ENCODE measurements at places on chromosomes 1 and 21.
A peak's percentile ranks its signal among the peaks of the same experiment; 100 is the strongest.

DNA sequence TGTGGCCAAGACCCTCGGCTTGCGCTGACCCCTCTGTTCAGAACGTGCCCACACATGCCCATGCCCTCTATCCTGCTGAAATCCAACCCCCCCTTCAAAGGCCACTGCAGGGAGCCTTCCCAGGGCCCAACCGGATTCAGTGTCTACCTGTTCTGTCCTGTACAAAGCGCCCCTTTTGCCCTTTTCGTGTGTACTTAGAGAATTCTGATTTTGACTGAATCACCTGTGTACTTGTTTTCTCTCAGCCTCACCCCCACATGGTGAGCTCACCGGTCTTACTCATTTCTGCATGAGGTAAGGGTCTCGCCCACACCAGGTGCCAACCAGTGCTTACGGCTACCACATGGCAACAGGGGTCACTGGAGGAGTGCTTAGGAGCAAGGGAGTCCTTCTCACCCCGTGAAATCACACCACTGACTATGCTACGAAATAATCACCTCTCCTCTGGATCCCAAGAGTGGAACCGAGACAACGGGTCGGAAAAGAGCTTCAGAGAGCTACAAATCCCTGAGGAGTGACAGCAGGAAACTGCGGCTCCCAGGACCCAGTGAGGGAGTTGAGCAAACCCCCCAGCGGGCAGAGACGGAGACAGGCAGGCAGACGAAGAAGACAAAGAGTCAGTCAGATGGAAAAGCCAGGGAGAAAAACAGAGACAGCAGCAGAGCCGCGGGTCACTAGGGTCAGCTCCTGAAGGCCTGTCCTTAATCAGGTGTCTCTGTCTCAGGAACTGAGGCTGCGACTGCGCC, 2.1 kb upstream of the S100A2 start:
- DNase-seq, result peak; percentile 57

GRCh38 chr1:22343456-22344328, 108.0 kb upstream of the ZBTB40 start:
- no peak for DNase-seq

GRCh38 chr1:94036730-94037129, 84.2 kb downstream of the ABCA4 start:
- DNase-seq, result no peak

DNA sequence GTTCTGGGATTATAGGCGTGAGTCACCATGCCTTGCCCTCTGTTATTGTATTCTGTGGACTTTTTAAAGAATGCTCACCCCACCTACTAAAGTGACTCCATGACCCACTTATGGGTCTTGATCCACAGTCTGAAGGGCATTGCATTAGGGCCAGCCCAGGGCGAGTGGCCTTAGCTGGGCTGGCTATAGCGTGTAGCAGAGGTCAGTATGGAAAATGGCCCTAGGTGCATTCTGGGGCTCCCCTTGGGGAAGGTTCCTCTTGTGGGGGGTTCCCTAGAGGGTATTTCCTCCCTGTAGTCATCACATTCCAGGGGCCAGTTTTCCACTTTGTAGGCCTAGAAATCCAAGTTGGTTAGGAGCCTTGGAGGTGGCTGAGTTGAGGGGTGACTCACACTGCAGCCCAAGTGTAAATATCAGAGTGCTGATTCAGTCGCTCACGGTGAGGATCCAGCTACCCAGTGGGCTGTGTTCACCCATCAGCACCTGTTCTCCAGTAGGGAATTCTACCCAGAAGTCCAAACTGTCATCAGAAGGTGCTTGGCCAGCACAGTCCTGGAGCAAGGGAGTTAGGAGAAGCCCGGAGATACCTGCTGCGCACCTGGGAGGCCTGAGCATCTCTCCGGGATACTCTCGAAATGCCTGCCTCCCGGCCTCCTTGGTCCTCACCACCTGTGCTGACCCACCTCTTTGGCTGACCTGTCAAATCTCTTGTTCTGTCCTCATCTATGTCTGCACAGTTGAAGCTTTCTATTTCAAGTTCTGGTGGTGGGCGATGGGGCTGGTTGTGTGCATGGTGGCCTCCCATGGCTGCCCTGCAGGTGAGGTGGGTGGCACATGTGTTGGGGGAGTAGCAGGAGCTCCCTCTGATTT, 52.2 kb downstream of the NENF start:
- DNase-seq, result no peak

DNA sequence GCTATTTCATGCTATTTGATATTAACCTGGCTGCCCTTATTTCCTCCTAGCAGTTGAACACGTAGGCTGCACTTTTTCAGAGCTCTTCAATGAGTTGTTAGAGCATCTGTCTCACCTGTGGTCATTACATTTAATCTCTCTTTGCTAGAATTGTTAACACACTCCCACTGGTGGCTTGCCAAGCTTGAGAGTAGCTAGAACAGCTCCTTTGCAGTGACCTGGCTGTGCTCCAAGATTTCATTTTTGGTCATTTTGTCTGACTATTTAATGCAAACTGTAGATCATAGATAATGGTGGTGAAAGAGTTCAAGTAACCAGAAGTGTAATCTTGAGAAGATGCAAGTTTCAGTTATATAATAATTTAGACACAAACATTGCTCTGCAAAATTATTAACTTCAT, 105.6 kb downstream of the LRRC7 start:
- DNase-seq, result no peak

- DNase-seq, result no peak
These were observed 1.8 kb downstream of the RERE start for GRCh38 chr1:8815582-8816151.

- peak; percentile 56 for DNase-seq
These were observed 5.2 kb upstream of the ARID1A start for GRCh38 chr1:26690576-26691031.

GRCh38 chr1:51342591-51343206, 12.3 kb upstream of the TTC39A start:
- DNase-seq, result no peak

- no peak for DNase-seq
These were observed 5.0 kb downstream of the HSPG2 start for GRCh38 chr1:21932127-21932526.

GRCh38 chr1:221316491-221317056, 425.3 kb downstream of the DUSP10 start:
- no peak for DNase-seq

- no peak for DNase-seq
These were observed 332.5 kb upstream of the NRIP1 start for GRCh38 chr21:15397258-15397657.

DNA sequence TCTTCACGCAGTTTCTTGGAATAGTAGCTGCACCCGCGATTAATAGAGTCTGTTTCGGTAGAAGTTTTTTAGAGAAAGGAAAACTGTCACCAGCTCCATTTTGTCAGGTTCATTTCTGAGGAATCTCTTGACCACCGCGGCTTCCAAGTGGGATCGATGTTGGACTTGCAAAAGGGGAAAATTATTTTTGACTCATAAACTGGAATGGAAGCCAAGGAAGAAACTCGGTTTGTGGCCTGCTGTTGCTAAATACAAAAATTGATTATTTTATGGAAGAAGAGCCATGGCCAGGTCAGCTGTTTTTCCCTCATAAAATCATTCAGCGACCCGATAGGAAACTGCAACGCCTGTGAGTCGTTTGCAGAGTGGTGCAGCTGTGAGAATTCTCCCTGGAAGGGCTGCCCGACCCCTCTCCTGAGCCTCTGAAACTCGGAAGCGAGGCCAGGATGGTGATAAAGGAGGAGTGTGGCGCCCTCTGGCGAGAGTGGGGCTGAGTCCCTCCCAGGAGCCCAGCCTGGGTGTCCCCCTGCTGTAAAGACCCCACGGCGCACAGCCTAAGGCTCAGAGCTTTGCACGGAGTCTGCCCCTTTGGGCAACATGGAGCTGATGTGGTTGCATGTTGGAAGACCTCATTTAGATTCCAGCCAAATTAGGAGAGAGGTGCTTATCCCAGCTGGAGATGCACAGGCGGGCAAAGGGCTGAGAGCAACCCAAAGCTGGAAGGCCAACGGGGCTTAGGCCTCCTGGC, 83.6 kb upstream of the SLC25A33 start:
- DNase-seq, result peak; percentile 96

- DNase-seq, result no peak
These were observed 108.0 kb upstream of the ST6GALNAC5 start for GRCh38 chr1:76759171-76759860.

- peak; percentile 17 for DNase-seq
These were observed 2.2 kb downstream of the TLR5 start for GRCh38 chr1:223140611-223141405.

DNA sequence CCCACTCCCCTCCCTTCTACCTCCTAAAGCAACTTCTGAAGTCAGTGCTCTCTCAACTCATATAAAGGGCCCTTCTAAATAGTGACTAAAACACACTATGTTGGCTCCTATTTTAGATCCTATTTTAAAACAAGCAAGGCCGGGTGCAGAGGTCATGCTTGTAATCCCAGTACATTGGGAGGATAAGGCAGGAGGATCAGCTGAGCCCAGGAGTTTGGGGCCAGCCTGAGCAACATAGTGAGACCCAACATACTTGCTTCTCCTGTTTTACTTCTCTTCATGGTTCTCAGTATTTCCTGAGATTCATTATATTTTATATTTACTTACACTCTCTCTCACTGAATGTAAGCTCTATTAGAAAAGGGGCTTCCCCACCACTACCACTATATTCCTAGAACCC, 42.5 kb downstream of the LUZP1 start:
- no peak for DNase-seq

DNA sequence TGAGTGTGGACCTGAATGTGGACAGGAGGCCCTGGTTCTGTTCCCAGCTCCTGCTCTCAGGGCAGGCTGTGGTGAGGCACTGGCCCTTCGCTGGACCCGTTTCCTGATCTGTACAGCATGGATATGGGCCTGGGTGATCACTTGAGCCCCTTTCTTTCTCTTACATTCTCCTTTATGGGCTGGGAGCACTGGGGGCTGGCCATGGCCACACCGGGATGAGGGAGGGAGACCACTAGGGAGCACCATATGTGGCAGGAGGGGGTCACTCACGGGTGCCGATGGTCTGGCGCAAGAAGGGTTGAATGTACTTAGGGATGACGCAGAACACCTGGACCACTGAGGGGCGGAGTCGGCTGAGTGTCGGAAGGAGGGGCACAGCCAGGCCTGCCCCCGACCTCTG, 2.7 kb downstream of the DCST2 start:
- no peak for DNase-seq

DNA sequence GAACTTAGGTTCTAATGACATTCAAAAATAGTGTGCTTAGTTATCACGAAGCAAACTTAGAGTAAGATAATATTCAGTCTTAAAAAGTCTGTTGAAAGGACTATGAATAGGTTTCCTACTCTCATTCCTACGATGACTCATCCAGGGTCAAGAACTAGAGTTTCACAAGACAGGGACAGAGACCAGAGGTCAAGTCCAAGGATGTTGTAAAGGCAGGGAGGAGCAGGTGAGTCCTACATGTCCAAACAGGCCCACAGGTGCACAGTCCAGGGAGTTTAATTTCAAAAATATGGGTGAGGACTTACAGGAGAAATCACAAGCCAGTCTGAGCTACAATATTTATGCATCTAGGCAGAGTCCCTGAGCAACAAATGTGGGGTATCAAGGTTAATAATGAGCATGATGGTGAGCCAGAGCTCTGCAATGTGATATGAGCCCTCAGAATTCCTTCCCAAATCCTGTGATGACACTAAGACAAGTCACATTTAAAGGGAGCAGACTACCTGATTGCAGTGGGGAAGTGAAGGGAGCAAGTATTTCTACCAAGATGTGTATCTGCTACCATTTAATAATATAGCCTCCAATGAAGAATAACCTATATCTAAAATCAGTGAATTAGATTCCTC, 100.0 kb upstream of the NRIP1 start:
- DNase-seq, result no peak

GRCh38 chr1:166271151-166271538, 104.3 kb upstream of the FAM78B start:
- no peak for DNase-seq

- DNase-seq, result no peak
These were observed 2.1 kb upstream of the GNG5 start for GRCh38 chr1:84508510-84508909.

DNA sequence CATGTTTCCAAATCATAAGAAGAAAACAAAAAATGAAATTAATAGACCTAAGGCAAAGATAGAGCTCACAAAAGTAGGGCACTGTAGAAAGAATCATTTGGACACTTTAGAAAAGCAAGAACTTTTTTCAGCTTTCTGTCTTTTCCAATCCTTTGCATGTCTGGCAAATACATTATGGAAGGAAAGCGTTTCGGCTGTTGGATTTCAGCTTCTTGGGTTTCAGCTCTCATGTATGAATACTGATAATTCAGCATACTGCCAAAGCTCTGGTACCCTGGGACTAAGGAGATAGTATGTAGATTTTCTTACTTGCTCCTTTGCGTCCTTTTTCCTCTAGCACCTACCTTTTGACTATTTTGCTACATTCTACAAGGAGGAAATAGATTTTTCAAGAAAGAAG, 375.9 kb downstream of the BRINP3 start:
- DNase-seq, result no peak

DNA sequence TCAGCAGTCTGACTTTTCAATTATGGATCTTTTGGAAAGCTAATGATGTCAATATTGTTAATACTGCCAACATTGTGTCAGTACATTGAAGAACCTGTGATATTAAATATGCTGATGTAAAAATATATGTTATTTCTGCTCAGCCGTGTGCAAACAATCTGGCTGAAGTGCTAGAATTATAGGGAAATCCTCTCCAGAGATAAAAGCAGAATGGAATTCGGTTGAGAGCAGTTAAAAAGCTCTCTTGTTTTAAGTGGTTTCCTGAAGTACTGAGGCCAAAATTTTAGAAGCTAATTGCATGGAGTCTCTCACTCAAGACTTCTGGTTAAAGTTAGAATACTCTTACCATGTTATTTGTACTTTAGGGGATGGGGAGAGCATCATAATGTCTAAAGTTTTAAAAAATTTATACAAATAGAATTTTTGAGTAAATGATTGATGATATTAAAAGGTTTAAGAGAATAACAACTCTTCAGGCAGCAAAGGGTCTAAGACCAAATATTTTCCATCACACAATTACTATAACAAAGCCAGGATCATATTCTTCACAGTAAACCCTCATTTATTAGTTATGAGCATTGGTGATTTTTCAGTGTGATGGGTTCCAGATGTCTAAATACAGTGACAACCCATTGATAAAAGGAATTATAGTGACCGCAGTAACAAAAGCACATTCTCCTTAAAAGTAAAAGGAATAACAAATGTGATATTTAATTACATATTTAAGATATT, 834.2 kb upstream of the CXADR start:
- DNase-seq, result no peak

- no peak for DNase-seq
These were observed 714.1 kb upstream of the ADAMTS5 start for GRCh38 chr21:27681038-27681437.

DNA sequence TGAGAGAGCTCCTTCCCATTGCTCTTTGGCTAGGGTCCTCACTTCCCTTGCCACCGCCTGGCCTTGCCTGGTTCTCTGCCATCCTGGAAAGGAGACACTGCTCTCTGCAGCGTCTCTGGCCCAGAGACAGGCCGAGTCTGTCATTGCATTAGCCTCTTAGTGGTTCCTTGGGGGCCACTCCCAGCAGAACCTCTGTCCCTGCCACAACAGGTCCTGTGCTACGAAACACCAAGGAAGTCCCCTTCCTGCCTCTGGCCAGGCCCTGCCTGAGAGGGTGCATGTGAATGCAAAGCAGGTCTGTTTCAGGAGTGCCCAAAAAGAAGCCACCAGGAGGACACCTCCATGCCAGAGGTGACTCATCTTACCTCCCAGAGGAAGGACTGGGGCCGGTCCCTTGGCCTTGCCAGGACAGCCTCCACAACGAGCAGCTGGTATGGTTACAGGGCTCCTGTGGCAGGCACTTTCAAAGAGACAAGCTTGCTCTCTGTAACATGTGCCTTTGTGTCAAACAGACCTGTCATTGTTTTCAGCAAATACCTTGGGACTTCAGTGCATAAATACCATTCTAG, 59.6 kb downstream of the VPS26C start:
- DNase-seq, result no peak

GRCh38 chr1:162856260-162856659, 4.7 kb downstream of the CCDC190 start:
- no peak for DNase-seq

GRCh38 chr1:207713529-207713928, 38.3 kb upstream of the CD46 start:
- peak; percentile 11 for DNase-seq

Data from GM23338 (cell line).